ENCODE measurements at places on chromosomes 6 and 20.

DNA sequence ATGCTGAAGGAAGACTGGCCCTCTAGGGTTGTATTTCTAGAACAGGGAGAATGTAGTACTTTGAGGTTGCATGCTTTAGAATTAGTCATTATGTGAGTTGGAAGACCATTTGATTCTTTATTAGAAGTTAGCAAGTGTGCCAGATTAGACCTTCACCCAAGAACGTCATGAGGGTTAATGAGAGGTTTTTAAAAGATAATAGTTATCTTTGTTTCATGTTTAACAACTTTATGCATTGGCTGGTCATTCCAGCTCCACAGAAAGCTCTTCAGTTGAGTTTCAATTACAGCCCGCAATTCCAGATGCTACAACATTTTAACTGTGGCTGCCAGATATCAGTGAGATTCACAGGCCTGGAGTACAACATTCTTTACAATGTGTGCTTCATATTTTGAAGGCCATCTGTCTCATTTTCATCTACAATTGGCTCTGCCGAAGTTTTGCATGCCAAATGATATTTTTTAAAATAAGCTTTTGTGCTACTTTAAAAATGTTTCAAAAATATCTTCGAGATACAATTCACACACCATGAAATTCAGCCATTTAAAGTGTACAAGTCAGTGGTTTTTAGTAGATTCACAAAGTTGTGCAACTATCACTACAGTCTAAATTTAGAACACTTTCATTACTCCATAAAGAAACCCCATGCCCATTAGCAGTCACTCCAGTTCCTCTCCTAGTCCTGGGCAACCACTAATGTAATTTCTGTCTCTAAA, 61.1 kb upstream of the FBXO30 start:
- DNase-seq = no peak

DNA sequence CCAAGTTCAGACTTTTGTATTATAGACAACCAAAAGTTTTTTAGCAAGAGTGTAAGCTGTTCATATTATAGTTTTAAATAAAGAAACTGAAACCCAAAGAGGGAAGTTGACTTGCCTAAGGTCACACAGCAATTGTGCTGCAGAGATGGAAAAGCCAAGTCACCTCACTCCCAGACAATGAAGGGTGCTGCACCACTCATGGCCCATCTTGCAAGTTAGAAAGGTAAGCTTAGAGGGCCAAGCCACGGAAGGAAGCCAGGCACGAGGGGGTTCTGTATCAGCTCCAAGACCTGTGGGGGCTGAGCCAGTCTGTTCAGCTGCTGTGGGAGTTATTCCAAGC, 860 bp downstream of the DEFB124 start:
- no peak for DNase-seq

GRCh38 chr6:167760979-167761793, 65.5 kb upstream of the AFDN start:
- no peak for DNase-seq

- DNase-seq = no peak
Observed at GRCh38 chr6:47094241-47094925, 52.3 kb upstream of the ADGRF1 start.

- peak; percentile 50 for DNase-seq
Observed at GRCh38 chr6:160041608-160042007, 72.7 kb downstream of the IGF2R start.

DNA sequence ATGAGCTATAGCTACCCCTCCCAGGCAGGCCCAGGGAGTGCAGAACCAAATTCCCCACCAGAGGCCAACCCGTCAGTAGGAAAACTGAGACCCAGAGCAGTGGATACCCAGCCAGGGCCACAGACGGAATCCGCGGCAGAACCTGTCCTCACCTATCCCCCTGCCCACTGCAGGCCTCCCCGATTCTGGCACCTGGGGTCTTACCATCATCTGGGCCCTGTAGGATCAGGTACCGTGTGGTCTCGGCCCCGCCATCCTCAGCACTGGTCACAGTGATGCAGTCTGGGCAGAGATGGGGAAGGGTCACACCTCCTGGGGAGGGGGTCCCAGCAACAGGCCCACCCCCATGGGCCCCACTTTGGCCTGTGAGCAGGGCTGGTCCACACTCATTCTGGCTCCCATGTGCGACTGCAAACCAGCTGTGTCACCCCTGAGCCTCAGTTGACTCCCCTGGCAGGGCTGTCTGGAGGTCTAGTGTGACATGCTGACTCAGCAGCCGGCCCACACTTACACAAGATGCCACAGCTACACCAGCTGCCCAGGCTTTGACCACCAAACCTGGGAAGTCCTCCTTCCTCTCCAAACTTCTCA, 3.8 kb downstream of the ZNF335 start:
- no peak for DNase-seq

DNA sequence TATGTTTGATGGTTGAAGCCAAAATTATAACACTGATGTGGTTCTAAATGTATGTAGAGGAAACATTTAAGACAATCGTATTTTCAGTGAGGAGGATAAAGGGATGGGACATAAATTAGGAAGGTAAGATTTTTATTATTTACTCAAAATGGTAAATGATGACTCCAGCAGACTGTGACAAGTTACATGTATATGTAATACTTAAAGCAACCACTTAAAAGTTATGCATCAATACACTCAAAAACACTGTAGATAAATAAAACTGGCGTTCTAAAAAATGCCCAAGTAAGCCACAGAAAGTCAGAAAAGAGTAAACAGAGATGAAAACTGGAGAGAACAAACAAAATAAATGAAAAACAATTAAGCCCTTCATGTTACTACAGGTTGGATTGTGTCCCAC, 18.7 kb downstream of the HLA-DMB start:
- no peak for DNase-seq

GRCh38 chr6:91126876-91127275, 540.0 kb upstream of the MAP3K7 start:
- DNase-seq = no peak

DNA sequence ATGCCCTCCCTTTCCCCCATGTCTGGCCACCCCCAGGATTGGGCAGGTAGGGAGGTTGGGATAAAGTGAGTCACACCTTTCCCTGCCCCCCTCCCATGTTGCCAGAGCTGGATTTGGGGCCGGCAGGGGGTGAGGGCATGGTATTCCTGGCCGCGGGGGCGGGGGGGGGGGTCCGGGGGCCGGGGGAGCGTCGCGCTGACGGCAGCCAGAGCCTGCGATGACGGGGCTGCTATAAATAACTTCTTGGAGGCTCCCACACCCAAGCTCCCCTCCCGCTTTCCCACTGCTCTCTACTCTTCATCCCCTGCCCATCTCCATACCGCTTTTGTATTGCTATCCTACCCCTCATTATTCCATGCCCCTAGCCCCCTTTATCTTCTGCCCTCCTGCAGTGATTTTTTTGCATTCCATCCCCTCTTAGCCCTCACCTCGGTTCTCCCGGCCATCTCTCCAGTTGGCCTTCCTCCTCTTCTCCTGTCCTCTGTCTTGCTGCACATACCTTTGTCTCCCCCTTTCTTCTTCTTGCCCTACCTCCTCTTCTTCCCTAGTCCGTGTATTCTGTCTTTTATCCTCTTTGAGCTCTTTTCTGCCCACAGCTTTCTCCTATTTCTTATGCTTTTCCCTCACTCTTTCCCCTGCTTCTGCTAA, 13.8 kb downstream of the SYNGAP1 start:
- no peak for DNase-seq

DNA sequence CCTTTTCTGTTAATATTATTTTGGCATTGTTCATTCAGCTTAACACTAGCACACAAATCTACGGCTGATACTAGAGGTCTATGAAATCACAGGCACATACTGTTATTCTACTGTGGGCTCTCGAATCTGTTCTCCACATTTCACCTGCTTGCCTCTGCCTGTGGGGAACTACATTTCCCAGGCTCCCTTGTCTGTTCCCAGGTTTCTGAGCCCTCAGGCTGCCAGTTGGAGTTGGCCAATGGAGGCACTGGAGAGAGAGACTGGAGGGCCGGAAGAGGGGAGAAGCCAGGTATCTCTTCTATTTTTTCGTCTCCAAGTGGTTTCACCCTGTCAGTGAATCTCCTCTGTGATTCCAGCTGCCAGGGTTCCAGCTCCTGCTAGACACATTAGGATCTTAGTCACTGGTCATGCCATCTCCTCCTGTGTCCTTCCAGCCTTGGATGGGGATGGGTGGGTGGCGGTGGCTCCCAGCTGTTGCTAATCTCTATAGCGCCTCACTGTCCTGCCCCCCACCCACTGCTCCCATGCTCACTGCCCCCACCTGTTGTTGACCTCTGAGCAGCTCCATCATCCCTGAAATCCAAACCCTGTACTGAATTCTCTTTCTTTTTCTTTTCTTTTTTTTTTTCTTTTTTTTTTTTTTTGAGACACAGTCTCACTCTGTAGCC, 188.2 kb downstream of the LRFN2 start:
- DNase-seq = no peak

DNA sequence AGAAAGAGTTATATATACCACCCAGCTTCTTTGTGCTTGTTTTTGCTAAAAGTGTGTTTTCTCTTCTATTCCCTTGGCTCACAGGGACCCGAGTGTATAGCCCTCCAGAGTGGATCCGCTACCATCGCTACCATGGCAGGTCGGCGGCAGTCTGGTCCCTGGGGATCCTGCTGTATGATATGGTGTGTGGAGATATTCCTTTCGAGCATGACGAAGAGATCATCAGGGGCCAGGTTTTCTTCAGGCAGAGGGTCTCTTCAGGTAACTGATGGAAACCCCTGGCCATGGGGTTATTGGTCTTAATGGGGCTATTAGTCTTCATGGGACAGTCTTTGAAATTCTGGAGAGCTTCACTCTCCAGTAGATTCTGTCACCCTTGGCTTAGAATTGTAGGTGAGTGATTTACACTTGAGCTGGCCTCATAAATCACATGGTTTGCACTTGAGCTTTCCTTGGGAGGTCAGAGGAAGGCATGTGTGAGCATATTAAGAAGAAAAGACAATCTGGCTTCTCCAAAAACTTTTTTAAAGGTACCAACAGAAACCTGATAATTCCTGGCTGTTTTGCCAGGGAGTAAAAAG, 3.0 kb downstream of the PIM1 start:
- DNase-seq = no peak

DNA sequence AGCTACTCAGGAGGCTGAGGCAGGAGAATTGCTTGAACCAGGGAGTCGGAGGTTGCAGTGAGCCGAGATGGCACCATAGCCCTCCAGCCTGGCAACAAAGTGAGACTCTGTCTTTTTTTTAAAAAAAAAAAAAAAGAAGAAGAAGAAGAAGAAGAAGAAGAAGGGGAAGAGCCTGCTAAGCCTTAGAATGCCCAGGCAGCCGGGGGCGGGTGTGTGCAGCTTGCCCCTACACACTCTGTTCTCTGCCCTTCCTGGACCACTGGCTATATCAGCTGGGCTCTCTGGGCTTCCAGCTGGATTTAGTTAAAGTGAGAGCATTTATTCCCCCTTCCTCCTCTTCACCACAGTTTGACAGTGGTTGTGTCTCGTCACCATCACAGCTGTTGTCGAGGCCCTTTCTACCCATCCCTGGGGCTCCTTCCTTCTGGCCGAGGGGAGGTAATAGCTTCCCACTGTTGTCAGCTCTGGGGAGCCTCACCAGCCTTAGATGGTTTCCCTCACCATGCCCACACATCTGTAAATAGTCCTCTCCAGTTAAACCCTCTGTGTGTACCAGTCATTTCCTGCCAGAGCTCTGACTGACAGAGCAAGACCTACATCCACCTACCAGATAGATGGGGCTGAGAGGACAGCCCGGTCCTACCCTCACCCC, 77.6 kb downstream of the TRERF1 start:
- no peak for DNase-seq

DNA sequence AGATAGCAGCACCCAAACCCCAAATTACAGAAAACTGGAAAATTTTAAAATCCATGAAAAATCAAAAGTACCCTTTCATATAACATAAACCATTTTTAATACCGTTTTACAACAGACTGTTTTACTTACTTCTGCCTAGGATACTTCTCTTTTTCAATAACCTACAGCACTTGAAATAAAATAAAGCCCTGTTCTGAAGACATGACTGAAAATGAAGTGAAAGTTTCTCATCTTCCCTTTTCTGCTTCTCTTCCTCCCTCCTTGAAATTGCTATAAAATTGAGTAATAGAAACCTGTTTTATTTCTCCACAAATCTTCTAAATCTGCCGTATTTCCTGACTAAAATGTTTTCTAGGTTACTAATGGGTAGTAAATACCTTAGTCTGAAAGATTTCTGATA, 20.3 kb downstream of the MMS22L start:
- no peak for DNase-seq

- DNase-seq = no peak
Observed at GRCh38 chr20:36672991-36673390, 27.0 kb upstream of the SLA2 start.

- peak; percentile 53 for DNase-seq
Observed at GRCh38 chr6:39228992-39229767, at the start of gene KCNK5. Gene KCNK5, minus strand, starts transcription at chr6:39229475. Its CDS starts 364 bp downstream, at chr6:39229111.

DNA sequence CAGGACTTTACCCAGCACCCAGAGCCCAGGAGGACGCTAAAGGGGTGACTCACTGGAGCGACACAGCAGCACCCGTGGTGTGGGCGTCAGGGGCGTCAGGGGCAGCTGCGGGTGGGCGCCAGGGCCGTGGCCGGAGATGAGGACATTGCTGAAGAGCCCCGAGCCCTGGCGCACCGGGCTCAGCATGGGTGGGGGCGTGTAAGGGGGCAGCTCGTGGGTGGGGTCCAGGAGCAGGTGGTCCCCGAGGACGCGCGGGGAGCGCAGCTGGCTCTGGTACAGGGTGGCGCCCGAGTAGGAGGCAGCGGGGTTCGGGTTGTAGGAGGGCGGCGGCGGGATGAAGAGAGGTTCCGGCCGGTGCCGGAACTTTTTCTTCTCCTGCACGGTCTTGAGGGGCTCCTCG, 41.6 kb upstream of the MRPS10 start:
- DNase-seq = no peak

DNA sequence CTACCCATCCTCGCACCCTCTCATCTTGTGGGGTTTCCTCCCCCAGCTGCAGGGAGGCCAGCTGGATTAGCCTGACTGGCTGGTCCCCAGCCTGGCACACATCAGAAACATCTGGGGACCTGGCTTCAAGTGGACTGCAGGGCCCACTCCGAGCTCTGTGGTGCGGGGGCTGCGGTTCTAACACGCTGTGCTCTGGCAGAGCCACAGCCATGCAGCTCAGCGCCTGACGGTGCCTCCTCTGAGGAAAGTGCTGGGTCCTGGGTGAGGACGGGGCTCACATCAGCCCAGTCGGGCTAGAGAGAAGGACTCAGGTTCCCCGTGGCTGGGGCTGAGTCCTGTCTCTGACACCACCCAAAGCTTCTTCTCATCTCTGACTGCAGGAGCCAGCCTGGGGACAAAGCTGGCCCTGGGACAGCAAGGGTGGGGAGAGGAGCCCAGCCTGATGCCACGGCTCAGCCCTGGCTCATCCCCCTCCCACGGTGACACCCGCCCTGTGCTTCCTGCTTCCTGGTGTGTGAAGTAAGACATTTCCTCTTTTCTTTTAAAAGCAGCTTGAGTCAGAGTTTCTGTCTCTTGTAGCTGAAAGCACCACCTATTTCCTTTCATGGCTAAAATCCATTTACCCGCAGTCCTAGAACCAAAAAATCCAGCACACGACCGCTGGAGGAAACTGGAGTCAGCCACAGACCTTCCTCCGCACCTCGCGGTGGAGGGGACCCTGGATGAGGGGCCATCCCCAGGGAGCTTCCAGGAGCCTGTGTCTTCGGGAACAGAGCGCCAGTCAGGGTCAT, 127.4 kb upstream of the AFDN start:
- DNase-seq = peak; percentile 33

Data from DND-41 (cell line).